ENCODE measurements at places on chromosomes 6 and 20. TPM values are rescaled to one million over a fixed set of nuclear protein-coding genes. Genes with fewer than 3 reads are reported as not detected.
A peak's percentile ranks its signal among the peaks of the same experiment; 100 is the strongest.

DNA sequence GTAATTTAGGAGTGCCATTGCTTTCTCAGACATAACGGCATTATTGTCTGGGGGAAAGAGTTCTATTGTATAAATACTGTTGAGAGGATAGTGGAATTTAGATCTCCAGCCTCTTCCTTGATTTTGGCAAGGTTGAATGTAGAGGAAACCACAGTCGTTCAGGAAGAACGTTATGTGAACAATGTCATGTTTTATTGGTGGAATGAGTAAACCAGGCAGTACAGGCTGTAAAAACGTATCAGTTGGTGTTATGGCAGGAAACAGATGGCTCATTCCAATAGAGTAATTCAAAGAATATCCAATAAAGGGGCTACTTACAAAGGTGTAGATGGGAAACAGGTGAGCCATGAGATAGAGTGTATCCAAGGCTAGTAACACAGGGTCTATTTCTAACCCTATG, 123.6 kb upstream of the SLC35B3 start:
- H3K27me3 ChIP-seq, result no peaks in the 10 kb centered on the region
- H3K27ac ChIP-seq, result no peak overlapping the region
- H3K4me1 ChIP-seq, result no peaks in the 10 kb centered on the region
- no peak for DNase-seq
- H3K4me3 ChIP-seq, result no peak overlapping the region

GRCh38 chr6:111254004-111254778, 166.9 kb downstream of the SLC16A10 start:
- no peaks in the 10 kb centered on the region for H3K36me3 ChIP-seq
- no peaks in the 10 kb centered on the region for H3K27me3 ChIP-seq
- H3K4me3 ChIP-seq, result no peak overlapping the region
- peaks cover 5% of the 10 kb centered on the region for H3K4me1 ChIP-seq
- no peak overlapping the region for H3K27ac ChIP-seq

- H3K27me3 ChIP-seq, result no peaks in the 10 kb centered on the region
- no peak overlapping the region for H3K4me3 ChIP-seq
- no peak overlapping the region for H3K27ac ChIP-seq
- H3K36me3 ChIP-seq, result no peaks in the 10 kb centered on the region
Measured at GRCh38 chr6:163449076-163449475, 34.6 kb downstream of the QKI start.

DNA sequence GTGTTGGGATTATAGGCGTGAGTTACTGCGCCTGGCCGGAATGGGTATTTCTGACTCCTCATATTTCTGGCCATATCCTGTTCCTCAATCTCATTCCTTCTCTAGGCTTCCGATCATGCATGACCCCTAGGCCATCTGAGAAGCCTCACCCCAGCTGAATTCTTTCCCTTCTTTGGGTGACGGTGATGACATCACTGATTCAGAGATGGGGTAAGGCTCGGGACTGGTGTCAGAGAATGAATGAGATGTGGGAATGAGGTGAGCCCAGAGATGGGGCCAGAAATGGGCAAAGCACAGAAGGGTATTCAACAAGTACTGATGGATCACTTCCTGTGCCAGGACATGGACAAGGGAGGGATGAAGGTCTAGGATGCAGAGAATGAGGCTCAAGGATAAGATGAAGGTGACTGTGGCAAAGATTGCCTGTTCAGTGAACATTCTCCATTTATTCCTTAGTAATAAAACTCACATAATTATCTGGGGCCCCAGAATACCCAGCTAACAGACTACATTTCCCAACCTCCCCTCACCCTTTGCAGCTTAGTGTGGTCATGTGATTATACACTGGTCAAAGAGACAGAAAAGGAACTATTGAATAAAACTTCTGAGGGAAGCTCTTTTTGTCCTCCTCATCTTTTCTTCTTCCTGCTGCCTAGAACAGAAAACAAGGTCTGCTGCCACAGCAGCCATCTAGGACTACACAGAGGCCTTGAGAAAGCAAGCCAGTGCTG, 39.6 kb downstream of the KIAA0319 start:
- H3K27me3 ChIP-seq, result peaks cover 5% of the 10 kb centered on the region
- no peaks in the 10 kb centered on the region for H3K36me3 ChIP-seq
- H3K4me1 ChIP-seq, result no peaks in the 10 kb centered on the region
- no peak overlapping the region for H3K4me3 ChIP-seq
- H3K27ac ChIP-seq, result no peak overlapping the region
- no peak for DNase-seq

- peaks cover 10% of the 10 kb centered on the region for H3K4me1 ChIP-seq
- no peak for DNase-seq
- peaks cover 32% of the 10 kb centered on the region for H3K27me3 ChIP-seq
- no peak overlapping the region for H3K27ac ChIP-seq
Measured at GRCh38 chr20:54473340-54473739, 2.1 kb upstream of the DOK5 start.

- no peak overlapping the region for H3K4me3 ChIP-seq
- no peaks in the 10 kb centered on the region for H3K27me3 ChIP-seq
- H3K27ac ChIP-seq, result no peak overlapping the region
- DNase-seq, result no peak
Measured at GRCh38 chr6:159701413-159701999, 8.5 kb upstream of the SOD2 start.

- no peak for DNase-seq
- peaks cover 24% of the 10 kb centered on the region for H3K36me3 ChIP-seq
- no peak overlapping the region for H3K4me3 ChIP-seq
- peaks cover 2% of the 10 kb centered on the region for H3K4me1 ChIP-seq
Measured at GRCh38 chr6:20433929-20434328, 32.2 kb downstream of the E2F3 start.

DNA sequence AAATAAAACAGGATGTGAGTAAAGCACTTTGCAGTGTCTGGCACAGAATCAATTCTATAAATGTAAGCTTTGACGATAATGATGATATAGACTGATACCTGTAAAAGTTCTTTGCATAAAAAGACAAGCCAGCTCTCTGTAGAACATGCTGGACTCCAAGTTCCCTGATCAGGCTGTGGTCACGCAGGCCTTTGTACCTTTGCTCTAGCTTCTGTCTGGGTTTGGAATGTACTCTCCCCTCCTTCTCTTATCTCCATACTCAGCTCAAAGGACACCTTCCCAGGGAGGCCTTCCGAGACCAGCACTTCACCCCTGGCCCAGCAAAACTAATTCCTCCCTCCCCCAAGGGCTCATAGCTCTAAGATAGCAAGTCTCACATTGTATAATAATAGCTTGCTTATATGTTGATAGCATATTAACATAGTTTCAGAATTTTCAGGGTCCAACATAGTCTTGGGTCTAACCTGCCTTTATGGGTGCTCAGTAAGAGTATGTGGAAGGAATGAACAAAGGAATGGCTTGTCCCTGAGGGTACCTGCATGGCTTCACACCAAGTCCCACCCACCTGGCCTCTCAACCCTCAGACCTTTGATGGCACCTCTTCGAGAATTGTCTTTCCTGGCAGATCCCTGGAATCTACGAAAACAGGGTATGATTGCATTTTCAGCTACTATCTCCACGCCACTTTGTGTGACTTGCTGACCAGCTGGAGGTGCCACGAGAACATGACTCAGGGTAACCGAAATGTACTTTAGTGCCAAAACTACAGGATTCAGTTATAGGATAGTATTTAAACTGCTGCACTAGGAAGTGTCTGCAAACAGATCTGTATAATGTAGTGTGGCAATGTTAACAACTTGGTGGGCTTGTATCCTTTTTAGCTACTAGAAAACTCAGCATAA, 41.7 kb upstream of the PIM1 start:
- no peak for DNase-seq
- peaks cover 11% of the 10 kb centered on the region for H3K27me3 ChIP-seq
- no peaks in the 10 kb centered on the region for H3K36me3 ChIP-seq
- H3K4me1 ChIP-seq, result no peaks in the 10 kb centered on the region

- no peak overlapping the region for H3K27ac ChIP-seq
- DNase-seq, result no peak
- peaks cover 24% of the 10 kb centered on the region for H3K27me3 ChIP-seq
- peaks cover 45% of the 10 kb centered on the region for H3K4me1 ChIP-seq
- H3K36me3 ChIP-seq, result peaks cover 28% of the 10 kb centered on the region
Measured at GRCh38 chr20:46056970-46057855, 28.2 kb downstream of the SLC12A5 start.

DNA sequence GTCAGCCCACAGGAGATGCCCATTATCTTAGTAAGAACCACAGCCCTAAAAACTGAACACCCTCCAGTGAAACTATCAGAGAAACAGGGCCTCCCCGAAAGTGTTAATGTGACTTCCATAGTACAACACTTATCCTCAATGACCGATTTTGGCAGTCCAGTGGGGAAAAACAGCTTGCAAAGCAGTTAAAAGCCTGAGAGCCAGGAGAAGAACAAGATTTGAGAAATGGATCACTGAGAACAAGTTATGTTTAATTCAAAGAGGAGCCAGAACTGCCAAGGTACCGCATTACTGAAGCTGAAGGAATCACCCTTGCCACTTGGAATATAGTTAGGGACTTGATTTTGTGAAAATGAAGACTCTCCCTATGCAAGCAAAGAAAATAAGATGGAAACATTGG, 236.9 kb downstream of the QKI start:
- H3K27ac ChIP-seq, result no peak overlapping the region
- no peaks in the 10 kb centered on the region for H3K36me3 ChIP-seq
- no peak for DNase-seq

GRCh38 chr6:151692216-151692615, 115.3 kb upstream of the ESR1 start:
- H3K27ac ChIP-seq, result peak overlapping the region; percentile 16
- no peak for DNase-seq
- peaks cover 20% of the 10 kb centered on the region for H3K4me1 ChIP-seq
- no peaks in the 10 kb centered on the region for H3K27me3 ChIP-seq
- no peaks in the 10 kb centered on the region for H3K36me3 ChIP-seq

GRCh38 chr6:73177221-73177944, 47.9 kb downstream of the KHDC1L start:
- H3K36me3 ChIP-seq, result no peaks in the 10 kb centered on the region
- DNase-seq, result peak; percentile 12
- H3K4me3 ChIP-seq, result no peak overlapping the region
- peaks cover 11% of the 10 kb centered on the region for H3K4me1 ChIP-seq
- H3K27ac ChIP-seq, result no peak overlapping the region

DNA sequence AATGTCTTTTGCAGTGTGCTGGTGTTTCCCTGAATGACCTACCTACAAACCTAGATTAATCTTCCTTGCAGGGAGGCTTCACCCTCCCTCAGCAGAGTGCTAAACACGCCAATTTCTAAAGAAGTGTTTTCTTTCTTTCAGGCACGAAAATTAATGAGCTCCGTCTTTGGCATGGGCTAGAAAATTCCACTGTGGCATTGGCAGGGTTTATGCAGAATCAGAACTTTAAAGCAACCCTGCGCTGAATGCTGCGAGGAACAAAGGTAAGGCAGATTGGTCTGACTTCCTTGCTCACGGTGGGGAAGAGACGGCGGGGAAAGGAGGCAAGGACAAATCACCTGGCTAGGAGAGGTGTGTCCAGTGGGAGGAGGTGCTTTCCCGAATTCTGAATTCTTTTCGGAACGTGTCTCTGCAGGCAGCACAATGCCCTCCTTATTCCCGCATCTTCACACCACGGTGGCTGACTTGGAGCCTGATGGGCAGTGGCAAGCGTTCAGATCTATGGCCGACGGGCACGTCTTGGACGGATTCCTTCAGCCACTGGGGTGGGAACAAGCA, 6.2 kb upstream of the BANF2 start:
- no peaks in the 10 kb centered on the region for H3K4me1 ChIP-seq
- H3K36me3 ChIP-seq, result no peaks in the 10 kb centered on the region
- DNase-seq, result no peak
- H3K4me3 ChIP-seq, result no peak overlapping the region
- no peak overlapping the region for H3K27ac ChIP-seq
- peaks cover 46% of the 10 kb centered on the region for H3K27me3 ChIP-seq

GRCh38 chr6:100246206-100246605, 218.5 kb downstream of the SIM1 start:
- DNase-seq, result no peak
- H3K4me1 ChIP-seq, result no peaks in the 10 kb centered on the region
- H3K27ac ChIP-seq, result no peak overlapping the region
- no peaks in the 10 kb centered on the region for H3K36me3 ChIP-seq

- H3K4me1 ChIP-seq, result no peaks in the 10 kb centered on the region
- peaks cover 36% of the 10 kb centered on the region for H3K27me3 ChIP-seq
- H3K4me3 ChIP-seq, result no peak overlapping the region
Measured at GRCh38 chr6:105648276-105648675, 245.4 kb upstream of the PREP start.

RNF39 gene
- polyA plus RNA-seq, result 0.15 TPM

CAP2 gene
- polyA plus RNA-seq, result not detected

MAD2L1BP gene
- polyA plus RNA-seq, result 21.3 TPM

DEFB129 gene
- not detected for polyA plus RNA-seq

GPR6 gene
- polyA plus RNA-seq, result not detected

TRPC4AP gene
- 52.8 TPM for polyA plus RNA-seq
